ENCODE measurements at places on chromosomes 1 and 21.

DNA sequence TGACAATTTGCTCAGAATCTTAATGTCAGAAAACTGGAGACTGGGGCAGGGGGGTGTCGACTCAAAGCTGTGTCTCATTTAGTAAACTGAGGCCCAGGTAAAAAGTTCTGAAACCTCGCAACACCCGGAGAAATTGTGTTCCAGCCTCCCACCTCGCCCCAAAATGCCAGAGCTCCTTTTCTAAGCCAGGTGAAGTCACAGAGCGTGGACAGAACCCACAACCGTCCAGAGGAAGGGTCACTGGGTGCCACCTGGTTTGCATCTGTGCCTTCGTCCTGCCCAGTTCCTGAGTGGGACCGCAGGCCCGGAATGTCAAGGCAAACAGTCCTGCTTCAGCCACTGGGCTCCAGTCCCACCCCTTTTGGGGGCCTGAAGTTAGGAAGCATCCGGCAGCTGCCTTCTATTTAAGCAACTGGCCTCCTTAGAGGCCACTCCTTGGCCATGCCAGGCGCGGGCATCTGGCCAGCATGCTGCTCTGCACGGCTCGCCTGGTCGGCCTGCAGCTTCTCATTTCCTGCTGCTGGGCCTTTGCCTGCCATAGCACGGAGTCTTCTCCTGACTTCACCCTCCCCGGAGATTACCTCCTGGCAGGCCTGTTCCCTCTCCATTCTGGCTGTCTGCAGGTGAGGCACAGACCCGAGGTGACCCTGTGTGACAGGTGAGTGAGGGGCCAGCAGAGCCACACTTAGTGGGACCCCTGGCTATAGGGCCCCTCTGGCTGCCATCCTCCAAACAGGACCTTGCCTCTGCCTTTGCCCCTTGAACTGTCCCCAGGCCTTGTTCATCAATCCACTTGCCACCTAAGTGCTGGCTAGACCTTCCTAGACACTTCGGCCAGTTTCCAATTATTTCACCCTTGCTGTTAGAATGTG, at the start of gene TAS1R1:
TSS of gene TAS1R1 (plus strand) at position 401 of the 872 bp plus-strand sequence. CDS start at position 468, 67 bp downstream.
- DNase-seq, result no peak

DNA sequence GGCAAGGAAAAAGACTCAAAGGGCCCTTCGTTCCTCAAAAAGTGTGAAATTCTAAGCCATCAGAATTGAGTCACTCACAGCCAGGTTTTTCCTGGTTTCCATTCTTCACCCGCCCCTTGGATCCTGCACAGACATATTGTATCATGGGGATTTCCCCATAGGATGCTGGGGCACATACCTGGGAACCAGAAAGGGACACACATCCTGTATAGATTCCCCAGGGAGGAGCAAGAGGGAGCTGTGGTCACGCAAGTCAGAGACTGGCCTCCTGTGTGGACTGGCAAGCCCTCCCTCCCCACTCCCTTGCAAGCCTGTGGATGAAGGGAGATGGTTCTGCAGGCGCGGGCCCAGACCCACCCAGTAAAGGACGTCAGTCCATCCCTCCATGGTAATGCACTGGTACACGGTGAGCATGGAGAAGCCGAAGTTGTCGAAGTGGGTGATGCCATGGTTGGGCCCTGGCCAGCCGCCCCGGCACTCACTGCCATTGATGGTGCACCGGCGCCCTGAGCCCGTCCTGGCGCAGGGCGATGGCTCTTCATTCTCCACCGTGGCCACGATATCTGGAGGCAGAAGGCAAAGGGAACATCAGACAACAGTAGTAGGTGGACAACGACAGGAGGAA, 23.2 kb downstream of the CACNA1S start:
- no peak for DNase-seq

- no peak for DNase-seq
These were observed 32.0 kb upstream of the CD2 start for GRCh38 chr1:116722016-116722838.

DNA sequence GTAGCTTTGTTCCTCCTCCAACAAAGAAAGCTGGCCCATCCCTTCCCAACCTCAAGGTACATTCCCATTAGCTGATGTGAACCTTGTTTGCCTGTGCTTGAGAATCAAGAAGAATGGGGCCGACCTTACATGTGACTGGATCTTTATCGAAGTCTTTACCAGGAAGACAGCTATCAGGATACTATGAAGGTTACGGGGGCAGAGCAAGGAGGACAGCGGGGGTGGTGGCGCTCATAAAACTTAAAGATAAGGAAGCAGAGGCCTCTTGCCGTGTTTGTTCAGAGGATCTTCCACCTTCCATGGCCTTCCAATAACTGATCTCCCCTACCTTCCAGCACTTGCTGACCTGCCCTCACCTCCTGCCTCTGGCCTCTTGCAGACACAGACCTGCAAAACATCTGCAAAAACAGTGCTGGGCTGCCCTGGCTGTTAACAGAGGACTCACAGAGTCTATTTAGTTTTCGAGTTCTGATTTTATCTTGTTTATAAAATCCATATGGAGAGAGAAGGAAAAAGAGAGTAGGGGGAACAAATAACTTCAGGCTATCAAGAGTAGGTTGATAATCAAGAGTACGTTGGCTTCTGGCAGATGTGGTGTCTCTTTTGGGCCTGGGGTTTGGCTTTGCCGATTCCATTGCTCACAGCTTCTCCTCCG, 198.0 kb downstream of the HUNK start:
- no peak for DNase-seq

DNA sequence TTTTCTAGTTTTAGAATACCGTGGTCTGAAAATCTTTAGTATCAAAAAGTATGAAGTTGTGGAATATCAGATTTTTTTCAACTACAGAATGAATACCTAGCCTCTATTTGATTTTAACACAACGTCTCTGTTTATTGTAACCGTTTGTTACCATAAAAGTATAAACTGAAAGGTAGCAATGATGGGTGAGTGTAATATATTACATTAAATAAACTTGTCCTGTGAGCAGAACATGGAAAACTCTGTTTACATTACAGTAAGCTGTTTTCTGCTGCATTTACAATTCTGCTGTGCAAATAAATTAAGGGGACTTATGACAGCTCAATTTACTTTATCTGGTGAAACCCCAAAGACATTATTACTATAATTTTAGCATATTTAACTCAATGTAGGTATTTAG, 62.5 kb downstream of the CHRM3 start:
- DNase-seq, result no peak

DNA sequence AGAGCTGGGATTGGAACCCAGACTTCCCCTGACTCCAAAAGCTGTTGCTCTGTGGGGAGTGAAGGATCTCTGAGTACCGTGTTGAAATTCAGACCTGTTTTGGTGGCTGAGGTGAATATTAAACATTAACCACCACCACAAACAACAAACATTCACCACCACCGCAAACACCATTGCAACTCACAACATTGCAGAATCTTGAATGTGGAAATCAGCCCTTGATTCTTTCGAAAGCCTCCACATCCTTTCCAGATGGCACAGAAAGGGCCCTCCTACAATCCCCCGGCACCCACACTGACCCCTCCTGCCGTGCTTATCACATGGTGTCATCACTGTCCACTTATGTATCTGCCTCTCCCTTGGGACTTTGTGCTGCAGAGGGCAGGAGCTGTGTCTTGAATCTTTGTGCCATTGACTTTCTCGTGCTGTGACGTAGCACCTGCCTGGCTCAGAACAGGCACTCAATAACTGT, 1.4 kb downstream of the CDA start:
- no peak for DNase-seq

GRCh38 chr1:7745783-7746182, 25.3 kb upstream of the VAMP3 start:
- no peak for DNase-seq

DNA sequence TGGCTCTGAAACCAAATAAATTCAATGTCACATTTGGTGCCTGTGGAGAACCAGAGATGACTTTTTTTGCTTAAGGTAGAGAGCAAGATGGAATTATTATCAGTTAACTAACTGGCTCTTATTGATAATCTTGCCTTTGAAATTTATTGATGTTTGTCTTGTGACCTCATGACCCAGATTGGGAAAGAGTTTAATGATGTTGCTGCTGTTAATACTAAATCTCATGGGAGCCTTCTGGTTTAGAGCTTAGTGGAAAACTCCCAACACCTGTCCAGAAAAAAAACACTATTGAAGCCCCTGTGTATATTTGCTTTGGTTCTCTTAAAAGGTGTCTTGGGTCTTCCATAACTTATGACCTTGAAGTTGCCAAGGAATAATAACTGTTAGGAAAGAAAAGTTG, 9.9 kb downstream of the CHTOP start:
- no peak for DNase-seq

GRCh38 chr21:17513214-17514123, 626 bp downstream of the CXADR start:
- no peak for DNase-seq

- no peak for DNase-seq
These were observed 43.0 kb upstream of the PSEN2 start for GRCh38 chr1:226827458-226827857.

DNA sequence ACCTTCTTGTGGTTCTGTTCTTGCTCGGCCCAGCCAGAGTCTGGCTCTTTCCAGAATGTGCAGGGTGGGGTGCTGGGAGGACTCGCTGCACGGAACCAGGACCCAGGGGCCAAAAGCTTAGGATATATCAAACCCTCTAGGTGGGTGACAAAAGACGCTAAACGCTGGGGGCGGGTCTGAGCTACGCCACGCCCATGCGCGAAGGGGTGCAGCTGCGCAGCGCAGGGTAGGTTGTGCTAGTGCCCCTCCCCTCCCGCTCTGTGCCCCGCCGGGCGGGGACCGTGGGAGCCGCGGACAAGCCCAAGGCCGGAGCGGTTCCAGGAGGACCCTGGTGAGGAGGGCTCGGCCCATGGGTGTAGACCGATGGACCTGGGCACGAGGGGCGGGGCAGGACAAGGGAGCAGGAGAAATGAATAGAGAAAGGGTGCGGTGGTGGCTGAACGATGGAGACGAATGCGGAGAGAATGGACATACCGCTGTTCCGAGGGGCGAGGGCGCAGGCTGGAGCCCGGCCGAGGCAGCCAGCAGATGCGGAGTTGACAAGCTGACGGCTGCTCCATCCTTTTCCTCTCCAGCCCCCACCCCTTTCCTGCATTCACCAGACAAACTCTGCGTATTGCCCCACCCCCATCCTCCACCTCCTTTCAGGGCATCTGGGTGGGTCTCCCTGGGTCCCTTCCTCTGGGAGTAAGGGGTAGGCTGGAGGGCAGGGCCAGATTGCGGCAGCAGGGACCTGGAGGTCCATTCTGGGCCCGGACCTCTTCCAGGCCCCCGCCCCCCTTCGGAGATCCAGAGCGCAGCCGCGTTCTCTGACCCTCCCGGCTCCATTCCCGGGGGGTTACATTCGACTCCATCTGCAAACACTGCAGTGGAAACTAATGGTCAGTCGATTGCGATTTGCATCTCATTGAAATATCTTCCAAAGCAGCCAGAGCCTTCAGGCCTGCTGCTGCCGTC, at the start of gene RUSC1:
TSS of gene RUSC1 (plus strand) at position 234 of the 957 bp plus-strand sequence. CDS start 880 bp downstream, outside the sequence.
- peak; percentile 49 for DNase-seq

- no peak for DNase-seq
These were observed 68.3 kb upstream of the NFIA start for GRCh38 chr1:61013946-61014667.

DNA sequence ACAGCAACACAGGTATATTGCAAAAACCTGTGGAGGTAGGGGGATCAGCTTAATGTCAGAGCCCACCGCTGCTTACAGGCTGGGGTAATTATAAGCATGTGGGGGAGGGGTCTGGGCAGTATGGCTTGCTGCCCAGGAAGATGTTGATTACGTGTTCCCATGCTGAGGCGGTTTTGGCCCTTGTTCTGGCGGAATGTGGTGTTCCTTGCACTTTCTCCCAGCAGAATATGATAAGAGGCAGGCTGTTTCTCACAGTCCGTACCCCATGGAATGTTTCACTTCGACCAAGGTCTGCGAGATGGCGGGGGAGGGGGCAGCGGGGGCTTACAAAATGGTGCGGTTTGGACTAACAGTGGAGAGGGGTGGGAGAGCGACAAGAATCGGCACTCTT, 9.8 kb upstream of the HPCAL4 start:
- no peak for DNase-seq
